ENCODE measurements at places on chromosomes 11 and 22.

- no peak for DNase-seq
Measured at GRCh38 chr22:50072167-50072555, 13.1 kb downstream of the MLC1 start.

GRCh38 chr11:42812960-42813359, 498.8 kb upstream of the API5 start:
- DNase-seq = no peak

DNA sequence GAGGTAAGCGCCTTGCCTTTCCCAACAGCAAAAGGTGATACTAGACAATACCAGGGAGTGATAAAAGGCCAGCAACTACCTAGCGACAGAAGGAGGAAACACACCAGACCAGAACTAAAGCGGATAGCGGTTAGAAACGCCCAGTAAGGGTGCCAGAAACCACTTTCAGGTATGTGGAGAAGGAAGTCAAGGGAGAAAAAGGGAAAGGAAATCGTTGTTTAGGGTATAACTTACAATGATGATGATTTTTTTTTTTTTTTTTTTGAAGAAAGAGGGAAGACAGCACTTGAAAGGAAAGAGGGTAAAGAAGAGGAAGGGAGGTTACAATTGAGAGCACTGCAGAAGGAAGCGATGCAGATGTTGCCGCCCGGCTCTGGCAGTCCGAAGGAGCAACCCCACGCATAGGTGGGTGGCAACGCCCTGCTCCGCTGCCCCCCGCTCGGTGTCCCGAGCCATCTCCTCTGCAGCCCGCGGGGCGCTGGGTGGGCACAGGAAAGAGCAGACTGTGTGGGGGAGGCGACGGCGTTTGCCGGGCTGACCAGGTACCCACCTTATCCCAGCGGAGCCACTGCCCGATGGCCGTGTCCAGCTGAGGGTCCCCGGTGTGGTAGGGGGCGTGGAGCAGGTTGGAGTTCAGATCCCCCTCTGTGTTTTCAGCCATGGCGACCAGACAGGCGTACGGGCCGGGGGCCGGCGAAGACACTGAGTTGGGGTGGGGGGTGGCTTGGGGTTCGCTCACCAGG, 561 bp downstream of the PGM2L1 start:
- DNase-seq = no peak

DNA sequence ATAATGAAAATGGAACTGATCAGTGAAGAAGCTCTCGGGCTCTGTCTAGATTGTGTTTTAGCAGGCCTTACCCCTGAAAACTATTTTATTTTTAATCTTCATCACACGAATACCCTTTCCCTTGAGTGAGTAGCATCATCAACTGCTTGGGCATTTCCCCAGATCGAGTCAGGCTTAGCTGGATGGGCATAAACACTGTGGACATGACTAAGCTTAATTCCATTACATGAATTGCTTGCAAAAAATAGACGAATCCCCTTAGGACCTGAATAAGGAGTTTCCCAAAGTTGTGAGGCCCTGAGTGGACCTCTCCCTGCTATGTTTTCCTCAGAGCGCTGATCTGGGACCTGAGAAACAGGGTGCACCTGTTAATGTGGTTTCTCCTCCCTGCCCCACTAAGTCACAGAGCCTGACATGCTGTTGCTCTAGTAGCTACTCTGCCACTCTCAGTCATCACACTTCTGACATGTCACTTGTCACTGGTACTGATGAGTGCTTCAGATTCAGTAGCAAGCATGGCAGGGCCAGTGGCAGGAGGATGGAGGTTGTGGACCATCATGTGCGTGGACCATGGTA, 53.5 kb downstream of the ENDOD1 start:
- no peak for DNase-seq

DNA sequence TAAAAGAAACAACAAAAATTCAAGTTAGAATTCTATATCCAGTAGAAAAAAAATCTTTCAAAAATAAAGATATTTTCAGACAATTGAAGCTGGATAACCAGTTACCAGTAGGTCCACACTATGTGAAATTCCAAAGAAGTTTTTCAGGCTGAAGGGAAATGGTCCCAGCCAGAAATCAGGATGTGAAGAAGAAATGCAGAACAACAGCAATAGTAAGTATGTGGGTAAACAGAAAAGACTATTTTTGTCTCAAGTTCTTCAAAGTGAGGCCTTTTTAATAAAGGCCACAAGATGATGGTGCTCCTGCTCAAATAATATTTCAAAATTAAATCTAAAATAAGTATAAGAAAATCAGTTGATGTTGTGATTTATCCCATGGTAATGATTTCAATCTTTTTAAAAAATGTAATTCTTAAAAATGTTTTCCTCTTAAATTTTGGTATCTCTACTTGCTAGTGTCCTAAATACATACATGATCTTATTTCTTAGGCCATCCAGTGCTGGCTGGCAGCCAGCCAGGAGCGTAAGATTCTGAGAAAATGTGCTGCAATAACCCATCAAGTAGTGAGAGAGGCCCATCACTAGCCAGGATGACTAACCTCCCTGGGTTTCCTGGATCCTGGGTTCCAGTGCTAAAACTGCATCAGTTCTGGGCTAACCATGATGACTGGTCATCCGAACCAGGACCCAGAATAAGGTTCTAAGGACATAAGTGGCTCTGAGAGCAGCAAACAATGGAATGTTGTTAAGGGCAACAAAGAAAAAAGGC, 15.6 kb upstream of the UCP3 start:
- DNase-seq = peak; percentile 81

- no peak for DNase-seq
Measured at GRCh38 chr11:122115524-122116379, at the start of gene BLID. Gene BLID, minus strand, starts transcription at chr11:122116215. Its CDS starts 293 bp downstream, at chr11:122115922.

- no peak for DNase-seq
Measured at GRCh38 chr11:3710485-3711259, 39.5 kb upstream of the CHRNA10 start.

- DNase-seq = no peak
Measured at GRCh38 chr11:116396331-116396730, 376.5 kb downstream of the BUD13 start.

DNA sequence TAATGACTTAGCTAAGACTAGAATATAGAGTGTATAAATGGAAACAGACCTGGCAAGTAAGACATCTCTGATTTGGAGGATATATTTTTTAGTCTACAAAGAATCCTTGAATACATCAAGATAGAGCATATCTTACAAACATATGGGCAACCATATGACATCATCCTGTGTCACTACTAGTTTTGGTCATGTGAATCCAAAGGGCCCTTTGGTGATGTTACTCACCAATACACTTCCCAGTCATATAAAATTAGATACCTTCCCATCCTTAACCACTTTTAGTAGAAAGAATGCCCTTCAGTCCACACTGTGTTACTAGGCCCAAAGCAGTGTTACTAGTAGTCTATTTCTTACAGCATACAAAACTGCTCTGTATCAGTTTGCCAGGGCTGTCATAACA, 31.6 kb downstream of the GRIA4 start:
- DNase-seq = no peak

DNA sequence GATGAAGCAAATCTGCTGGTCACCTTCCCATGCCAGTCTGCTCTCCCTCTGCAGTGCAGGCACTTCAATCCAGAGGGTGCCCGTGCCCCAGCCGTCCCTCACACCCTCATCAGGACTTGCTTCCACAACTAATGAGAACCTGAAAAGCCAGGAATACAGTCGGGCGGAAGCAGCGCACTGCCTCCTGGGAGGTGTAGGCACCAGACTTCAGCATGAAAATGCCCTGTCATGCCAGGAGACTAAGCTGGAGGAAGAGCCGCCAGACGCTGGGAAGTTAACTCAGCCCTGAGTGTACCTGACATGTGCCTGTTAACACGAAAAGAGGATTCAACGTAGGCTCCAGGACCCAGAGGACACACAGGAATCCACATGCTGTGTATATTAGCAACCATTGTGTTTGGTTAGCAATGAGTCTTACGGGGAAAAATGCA, 40.1 kb upstream of the FLI1 start:
- no peak for DNase-seq

DNA sequence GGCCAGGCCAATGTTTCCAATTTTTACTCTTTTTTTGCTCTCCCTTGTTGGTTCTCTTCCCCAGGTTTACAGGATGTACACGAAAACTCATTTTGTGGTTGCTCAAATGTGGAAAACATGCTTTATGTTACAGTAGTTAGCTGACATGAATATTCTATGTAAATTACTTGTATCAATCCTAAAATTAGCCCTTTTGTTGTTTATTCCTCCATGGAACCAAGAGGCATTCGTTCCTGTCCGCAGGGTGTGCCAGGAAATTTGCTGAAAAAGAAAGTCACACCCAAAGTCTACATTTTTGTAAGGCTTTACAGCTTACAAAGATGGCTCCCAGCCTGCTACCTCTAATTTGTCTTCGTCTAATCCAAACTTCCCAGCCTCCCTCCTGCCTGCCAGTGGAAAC, 652.3 kb downstream of the ETS1 start:
- DNase-seq = no peak

DNA sequence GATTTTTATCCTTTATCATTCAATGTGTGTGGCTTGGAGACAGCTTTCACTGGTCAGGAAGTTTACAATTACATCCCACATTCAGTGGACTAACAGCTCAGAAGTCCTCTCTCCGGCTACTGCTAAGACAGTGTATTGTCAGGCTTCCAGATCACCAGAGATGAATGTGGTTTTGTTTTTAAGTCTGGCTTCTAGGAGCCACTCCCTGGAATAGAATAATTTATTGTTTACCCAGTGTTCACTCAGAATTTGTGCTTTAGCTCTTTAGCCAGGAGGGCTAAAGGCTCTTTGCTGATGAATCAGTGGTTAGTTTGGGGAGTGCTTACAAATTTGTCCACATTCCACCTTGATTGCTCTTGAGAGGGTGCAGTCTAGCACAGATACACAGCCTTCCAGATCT, 26.5 kb downstream of the TRIM77 start:
- DNase-seq = no peak

DNA sequence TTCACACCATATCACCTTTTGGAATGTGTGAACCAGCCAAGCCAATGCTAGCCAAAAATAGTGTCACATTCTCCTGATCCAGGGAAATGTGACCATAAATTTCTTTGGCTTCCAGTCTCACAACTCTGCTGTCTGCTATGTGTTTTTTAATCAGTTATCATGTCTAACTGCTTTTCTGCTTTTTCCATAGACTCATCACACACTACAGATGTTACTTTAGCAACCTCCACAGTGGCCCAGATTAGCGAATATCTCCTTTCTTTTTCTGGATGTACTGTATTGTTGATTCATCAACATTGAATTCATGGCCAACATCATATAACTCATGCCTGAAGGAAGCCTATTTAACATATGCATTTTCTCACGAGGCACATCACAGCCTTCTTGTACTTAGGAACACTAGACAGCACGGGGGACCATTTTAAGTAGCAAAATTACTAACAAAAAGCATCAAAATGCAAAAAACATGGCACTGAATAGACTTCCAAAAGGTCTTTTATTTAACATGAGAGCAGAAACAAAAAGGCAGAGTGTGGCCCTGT, 73.1 kb upstream of the POU2AF2 start:
- no peak for DNase-seq

- DNase-seq = no peak
Measured at GRCh38 chr11:116190861-116191260, 581.9 kb downstream of the BUD13 start.

DNA sequence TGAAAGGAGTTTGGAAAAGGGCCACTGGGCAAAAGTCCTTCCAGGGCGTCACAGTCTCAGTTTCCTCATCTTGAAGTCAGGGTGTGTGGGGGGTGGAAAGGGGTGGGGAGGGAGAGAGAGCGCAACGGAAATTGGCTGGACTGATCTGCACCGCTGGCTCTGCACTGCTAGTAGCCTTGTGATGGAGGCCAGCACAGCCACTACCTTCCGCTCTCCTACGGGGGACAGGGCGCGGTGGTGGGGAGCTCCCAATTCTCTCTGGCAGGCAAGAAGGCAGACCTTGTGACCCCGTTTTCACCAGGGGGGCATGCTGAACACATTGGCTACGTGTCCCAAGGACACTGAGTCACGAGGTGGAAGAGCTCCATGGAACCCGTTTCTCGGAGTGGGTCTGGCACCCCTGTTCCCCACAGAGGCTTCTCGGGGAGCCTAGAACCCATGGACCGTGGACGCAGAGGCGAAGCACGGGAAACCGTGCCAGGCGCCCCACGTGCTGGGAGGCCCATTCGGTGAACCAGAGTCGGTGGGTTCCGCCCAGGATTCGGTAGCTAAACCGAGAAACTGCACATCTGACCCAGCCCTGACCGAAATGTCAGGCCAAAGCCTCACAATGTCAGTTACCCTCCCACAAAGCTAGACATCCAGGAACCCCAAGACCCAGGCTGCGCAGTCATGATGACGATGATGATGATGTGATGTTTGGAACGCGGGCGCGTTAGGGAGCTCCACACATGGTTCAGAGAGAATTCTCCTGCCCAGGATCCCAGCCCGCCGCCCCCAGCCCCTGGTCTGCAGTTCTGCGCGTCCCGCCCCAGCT, 28.3 kb upstream of the WNT11 start:
- no peak for DNase-seq

GRCh38 chr11:2513441-2513840, 68.6 kb downstream of the KCNQ1 start:
- no peak for DNase-seq

DNA sequence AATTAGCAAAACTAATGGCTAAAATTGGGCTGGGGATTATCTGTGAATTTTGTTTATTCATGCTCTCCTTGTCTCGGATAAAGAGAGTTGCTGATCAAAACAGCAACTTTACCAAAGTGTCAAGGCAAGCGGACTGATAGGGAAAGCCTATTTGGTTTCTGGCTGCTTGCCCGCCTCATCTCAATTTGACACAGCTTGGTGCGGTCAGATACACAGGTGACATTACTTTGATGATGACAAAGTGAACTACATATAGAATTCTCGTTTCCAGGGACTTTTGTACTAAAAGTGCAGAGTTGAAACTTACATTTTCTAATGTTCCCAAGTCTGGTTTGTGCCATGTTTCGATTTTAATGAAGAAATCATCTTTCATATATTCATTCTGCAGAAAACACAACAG, 22.8 kb downstream of the PITPNB start:
- DNase-seq = no peak

DNA sequence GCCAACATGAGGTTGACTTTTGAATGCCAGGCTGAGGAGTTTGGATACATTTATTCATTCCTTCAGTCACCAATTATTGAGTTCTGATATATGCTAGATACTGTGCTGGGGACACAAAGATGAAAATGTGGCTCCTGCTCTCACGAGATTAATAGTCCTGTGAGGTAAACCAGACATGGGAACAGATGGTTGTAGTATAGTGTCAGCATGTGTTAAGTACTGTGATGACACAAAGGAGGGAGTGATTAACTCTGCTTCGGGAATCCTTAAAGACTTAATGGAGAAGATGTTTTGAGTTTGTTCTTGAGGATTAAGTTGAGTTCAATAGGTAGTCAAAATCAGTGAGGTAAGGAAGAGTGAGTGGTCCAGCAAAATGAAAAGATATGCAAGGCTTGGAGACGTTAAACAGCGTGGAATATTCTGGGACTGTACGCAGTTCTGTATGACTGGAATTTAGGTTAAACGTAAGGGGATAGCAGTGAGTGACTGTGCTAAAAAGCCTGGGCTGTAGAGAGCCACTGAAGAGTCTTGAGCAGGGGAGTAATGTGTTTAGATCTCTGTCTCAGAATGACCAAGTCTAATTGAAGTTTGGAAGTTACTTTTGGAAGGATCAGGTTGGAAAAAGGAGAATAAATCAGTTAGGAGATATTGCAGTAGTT, 11.8 kb downstream of the RNF121 start:
- no peak for DNase-seq

- no peak for DNase-seq
Measured at GRCh38 chr11:93734427-93735222, 6.7 kb downstream of the TAF1D start.
